HCEC 1CT (cell line): ENCODE measurements at places on chromosomes 6 and 20.
A peak's percentile ranks its signal among the peaks of the same experiment; 100 is the strongest.

GRCh38 chr6:122839906-122840305 lies 50.8 kb downstream of the SMPDL3A start:
- DNase-seq, result no peak

- DNase-seq, result no peak
Observed at GRCh38 chr6:131225127-131225526, 89.9 kb downstream of the AKAP7 start.

DNA sequence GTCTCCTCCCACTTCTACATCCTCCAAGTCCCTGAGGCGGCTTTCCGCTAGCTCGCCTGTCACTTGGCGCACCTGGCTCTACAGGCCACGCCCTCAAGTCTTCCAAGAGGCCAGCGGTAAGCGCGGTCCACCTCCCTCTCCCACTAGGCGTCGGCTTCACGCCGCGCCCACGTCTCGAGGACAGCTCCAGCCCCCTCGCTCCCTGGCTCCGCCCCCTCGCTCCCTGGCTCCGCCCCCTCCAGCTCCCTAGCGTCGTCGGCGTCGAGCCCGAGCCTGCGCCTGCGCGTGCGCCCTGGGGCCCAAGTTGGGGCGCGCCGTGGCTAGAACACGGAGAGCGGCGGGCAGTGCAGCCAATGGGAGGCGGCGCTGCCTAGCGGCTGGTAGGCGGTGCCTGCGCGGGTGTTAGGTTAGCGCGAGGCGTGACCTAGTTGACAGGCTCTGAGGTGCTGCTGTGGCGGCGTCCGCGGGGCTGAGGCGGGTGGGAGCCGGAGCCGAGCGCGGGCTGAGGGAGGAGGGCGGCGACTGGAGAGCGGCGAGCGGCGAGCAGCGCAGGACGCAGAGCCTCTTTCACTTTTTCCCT lies at the start of gene MACROD2:
MACROD2 (plus strand) TSS at position 431 of the 580 bp plus-strand sequence.
- DNase-seq, result no peak

DNA sequence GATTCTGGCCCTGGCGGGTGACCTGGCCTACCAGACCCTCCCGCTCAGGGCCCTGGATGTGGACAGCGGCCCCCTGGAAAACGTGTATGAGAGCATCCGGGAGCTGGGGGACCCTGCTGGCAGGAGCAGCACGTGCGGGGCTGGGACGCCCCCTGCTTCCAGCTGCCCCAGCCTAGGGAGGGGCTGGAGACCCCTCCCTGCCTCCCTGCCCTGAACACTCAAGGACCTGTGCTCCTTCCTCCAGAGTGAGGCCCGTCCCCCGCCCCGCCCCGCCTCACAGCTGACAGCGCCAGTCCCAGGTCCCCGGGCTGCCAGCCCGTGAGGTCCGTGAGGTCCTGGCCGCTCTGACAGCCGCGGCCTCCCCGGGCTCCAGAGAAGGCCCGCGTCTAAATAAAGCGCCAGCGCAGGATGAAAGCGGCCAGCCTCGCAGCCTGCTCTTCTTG lies 868 bp upstream of the SLC2A4RG start:
- no peak for DNase-seq

DNA sequence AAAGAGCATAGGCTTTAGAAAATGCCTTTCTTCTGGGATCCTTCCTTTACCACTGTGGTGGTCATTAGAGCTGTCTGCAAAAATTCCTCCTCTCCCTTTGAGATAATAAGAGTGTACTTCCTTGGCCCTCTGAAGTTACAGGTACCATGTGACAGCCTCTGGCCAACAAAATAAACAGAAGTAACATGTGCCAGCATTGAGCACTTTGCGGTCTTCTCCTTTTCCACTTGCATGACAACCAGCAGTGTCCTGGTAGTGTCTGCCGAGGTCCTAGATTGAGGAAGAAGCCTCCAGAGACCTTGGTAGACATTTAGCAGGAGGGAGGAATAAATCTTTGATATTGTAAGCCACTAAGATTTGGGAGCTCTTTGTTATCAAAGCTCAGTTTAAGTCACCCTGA lies 87.5 kb upstream of the ARID1B start:
- no peak for DNase-seq

DNA sequence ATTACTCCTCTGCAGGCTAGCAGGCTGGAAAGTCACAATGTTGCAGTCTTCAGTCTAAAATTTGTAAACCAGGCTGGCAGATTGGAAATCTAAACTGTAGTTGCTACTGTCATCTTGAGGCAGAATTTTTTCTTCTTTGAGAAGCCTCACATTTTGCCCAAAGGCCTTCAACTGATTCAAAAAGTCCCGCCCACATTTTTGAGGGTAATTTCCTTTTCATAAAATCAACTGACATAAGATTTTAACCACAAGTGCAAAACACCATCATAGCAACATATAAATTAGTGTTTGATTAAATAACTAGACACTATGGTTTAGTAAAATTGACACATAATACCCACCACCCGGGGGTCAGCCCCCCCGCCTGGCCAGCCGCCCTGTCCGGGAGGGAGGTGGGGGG lies 28.4 kb downstream of the HLA-C start:
- DNase-seq, result no peak

DNA sequence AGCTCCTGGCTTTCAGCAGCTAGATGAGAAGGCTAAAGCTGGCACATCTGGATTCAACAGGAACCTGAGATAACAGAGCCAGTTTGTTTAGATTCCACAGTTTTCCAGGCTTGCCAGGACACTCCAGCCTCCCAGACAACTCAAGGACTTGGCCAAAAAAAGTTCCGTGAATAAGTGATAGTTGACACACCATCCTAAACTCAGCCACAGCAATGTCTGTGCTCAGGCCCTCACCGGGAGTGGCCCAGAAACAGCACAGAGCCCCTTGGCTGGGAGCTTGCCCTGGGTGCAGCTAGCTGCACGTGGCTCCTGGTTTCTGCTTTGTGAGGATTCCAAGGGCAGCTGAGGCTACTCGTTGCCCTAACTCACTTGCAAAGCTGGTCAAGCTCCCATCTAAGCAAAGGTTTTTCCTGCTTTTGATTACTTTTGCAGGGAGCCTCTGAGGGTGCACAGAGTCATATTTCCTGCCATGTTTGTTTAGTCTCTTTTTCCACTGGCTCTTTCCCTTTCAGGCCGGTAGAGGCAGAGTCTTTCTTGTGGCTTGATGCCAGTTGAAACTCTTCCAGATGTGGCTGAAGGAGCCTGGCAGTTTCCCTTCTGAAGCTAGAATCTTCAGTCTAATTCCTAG lies 118.3 kb upstream of the ECI2 start:
- peak; percentile 58 for DNase-seq

- peak; percentile 84 for DNase-seq
Observed at GRCh38 chr20:19880256-19881079, 122.4 kb downstream of the RIN2 start.

- DNase-seq, result peak; percentile 97
Observed at GRCh38 chr20:56373942-56374341, 15.2 kb downstream of the FAM210B start.

- peak; percentile 78 for DNase-seq
Observed at GRCh38 chr6:52507557-52508260, 69.2 kb downstream of the TRAM2 start.

GRCh38 chr6:68226460-68226859 lies 408.6 kb upstream of the ADGRB3 start:
- no peak for DNase-seq

GRCh38 chr6:15358579-15359327 lies 112.9 kb downstream of the JARID2 start:
- no peak for DNase-seq

DNA sequence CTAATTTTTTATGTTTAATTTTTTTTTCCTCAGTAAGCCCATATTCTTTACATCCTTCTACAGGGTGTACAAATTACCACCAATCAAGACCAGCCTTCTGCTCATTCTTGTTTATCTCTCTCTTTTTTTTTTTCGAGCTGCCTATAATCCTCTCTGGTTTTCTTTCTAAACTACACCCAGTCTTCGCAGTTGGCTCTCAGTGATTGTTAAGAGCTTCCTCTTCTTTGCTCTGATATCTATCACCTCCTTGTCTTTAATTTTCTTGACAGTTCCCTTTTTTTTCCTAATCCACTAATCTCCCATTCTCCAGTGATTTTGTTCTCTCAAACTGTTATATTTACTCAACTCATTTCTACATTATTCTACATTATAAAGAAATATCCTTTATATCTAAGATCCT lies 38.5 kb upstream of the PTPRK start:
- DNase-seq, result no peak
